ENCODE measurements at places on chromosomes 6 and 20.

- DNase-seq, result no peak
Observed at GRCh38 chr20:38951611-38952010, 10.5 kb upstream of the DHX35 start.

- DNase-seq, result no peak
Observed at GRCh38 chr20:32352121-32352720, 5.9 kb upstream of the ASXL1 start.

GRCh38 chr6:23403460-23403859 is 722.6 kb upstream of the NRSN1 start:
- no peak for DNase-seq

DNA sequence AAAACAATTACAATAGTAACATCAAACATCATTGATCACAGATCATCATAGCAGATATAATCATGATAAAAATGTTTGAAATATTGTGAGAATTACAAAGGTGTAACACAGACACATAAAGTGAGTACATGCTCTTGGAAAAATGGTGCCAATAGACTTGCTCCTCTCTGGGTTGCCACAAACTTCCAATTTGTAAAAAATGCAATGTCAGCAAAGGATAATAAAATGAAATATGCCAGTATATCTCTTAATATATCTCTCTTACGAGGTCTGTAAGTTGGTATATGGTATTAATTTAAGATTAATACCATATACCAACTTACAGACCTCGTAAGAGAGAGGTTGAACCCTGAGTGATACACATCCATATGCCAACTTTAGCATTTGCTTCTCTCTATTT is 13.4 kb upstream of the CST3 start:
- no peak for DNase-seq

- DNase-seq, result peak; percentile 47
Observed at GRCh38 chr20:37417617-37418467, 71.9 kb downstream of the SRC start.

GRCh38 chr20:37414224-37415035 is 68.5 kb downstream of the SRC start:
- peak; percentile 81 for DNase-seq

DNA sequence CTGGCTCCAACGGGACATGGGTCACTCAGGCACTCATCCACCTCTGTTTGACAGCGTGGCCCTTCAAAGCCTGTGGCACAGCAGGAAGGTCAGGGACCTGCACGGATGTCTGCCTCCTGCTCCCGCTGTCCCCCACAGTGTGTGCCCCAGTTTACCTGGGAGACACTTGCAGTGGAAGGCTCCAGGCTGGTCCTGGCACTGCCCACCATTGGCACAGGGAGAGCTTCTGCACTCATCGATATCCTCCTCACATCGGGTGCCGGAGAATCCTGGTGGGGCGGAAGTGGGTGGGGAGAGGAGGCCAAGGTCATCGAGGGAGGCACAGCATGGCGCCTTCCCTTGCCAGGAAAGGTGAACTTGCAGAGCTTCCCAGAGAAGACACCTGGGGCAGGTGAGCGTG is 6.9 kb downstream of the NOTCH4 start:
- no peak for DNase-seq

DNA sequence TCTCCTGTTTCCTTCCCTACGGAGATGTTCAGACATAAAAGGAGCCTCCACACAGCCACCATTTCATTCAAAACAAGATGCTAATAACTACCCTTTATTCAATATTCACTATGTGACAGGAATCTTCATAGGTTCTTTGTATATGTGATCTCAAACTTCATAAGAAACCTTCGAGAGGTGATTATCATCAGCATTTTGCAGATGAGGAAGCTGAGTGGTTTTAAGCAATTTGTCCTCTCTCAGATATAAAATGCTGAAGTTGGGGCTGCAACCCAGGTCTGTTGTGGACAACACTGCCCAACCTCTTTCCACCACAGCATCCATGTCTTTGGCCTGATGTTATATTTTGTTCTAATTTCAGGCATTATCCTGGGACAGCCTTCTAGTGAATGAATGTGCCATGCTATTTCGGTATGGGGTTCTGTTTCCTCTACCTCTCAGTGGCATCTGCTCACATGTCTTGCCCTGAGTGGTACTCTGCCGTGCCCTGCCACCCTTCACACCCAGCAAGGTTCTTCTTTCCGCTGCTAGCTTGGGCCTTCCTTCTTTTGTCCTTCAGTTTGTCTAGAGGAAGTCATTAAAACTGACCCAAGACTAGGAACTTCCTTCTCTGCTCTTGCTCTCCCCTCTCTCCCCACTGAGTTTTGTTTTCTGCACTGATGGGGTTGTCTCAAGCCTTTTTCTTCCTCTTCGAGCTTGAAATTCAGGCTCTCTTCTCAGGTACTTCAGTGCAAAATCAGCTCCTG is 300.9 kb upstream of the PRDM1 start:
- DNase-seq, result no peak

DNA sequence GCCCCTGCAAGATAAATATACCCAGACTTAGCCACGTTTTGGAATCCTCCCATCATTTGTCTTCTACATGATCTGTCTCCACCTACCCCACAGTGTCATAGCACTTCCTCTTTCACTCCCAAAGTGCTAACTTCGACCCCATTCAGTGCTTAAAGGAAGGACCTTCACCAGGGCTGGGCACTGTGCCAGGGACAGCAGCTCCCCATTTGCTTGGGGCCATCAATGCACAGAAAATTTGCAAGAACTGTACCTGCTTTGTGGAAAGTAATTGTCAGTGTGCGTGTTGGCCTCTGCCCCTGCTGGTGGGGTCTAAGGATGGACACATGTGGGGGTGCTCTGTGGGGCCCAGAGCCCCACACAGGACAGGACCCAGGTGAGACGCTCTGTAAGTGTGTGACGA is 5.2 kb upstream of the BPIFA2 start:
- no peak for DNase-seq

DNA sequence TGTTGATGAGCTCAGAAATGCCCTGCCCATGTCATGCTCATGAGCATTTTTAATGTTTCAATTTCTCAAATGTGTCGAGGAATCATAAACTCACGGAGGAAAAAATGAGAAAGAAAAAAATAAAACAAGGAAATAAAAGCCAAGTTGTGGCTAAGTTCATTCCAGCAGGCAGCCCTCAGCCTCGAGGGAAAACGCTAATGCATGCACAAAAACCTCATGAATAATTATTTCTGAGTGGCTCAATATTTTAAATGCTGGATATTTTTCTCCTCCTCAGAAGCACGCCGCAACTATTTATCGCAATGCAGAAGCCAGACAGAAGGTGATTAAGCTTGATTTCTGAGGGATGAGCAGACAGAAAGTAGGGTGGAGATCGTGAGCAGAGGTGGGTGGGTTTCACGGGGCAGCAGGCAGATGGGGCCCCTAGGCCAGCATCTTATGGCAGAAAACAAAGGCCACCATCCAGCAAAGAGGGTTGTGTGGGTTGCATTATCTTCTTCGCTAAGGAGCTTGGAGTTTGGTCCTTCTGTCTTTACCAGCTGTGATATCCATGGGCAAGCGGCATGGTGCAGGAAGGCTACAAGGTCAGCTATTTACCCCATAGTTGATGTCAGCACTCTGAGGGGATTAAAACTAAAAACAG is 151.5 kb upstream of the LRFN2 start:
- DNase-seq, result no peak

DNA sequence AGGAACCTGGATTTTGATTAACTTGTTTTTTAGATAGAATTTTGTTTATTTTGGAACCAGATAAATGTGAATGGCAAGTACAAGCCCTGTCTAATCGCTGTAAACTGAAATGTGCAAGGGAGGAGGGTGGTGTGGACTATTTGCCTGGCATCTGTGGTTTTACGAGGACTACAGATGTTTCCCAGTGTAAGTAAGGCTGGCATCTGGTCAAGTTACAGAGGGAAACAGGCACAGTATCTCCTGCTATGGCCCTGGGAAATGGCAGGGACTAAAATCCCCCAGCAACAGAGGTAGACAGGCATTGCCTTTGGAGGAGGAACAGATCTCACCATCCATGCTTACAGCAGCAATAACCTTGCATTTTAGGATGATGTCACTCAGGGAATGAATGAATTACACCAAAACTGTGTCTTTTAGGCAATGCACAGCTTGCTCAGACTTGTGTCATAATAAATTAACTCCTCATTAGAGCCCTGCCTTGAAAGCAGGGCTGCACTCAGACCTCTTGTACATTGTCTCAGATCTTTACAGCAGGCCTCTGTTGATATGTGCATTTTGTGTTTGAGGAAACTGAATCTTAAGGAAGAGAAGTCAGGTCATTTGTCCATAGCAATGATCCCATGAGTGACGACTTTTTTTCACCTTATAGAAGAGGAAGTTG is 96.2 kb downstream of the TCP11 start:
- no peak for DNase-seq

DNA sequence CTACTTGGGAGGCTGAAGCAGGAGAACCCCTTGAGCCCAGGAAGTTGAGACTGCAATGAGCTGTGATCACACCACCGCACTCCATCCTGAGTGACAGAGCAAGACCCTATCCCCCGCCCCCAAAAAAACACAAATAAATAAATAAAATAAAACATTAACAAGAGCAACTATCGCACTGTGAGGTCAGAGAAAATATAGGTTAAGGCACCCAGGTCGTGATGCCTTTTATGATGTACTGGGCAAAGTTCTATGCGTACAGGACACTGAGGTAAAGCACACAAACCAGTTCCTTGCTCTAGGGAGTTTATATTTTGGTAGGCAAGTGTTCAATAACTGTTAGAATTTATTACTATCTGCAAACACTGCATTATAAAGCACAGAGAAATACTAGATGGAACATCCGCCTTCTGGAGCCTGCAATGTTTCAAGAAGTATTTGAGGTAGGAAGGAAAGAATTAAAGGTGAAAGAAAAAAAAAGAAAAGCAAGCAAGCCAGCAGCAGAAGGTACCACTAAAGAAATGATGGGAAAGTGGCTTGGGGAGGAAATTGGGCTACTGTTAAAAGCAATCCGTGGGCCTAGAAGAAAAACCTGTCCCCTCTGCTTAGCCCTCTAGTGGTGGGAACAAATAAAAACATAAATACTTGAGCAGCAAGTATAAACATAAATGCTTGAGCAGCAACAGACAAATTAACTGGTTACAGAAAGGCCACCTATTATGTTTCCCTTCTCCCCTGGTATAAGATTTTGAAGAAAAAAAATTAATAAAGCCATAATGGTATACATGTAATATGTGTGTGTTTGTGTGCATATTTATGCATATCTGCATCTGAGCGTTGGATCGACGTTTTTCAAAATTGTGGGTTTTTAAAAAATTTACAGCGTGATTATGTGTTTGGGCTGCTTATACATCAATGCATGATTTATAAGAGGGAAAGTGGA is 128.0 kb downstream of the PHACTR1 start:
- peak; percentile 17 for DNase-seq

DNA sequence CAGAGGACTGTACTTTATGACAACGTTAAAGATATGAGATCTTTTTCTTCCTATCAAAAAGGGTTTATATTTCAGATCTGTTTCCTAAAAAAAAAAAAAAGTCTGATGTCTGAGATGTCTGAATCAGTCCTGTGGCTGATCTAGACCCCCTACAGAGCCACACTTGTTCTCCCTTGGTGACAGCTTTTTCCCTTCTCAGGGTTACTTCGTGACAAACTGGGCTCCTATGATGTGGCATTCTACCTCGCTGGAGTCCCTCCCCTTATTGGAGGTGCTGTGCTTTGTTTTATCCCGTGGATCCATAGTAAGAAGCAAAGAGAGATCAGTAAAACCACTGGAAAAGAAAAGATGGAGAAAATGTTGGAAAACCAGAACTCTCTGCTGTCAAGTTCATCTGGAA is 134.5 kb downstream of the SLC16A10 start:
- DNase-seq, result no peak

- no peak for DNase-seq
Observed at GRCh38 chr6:146868671-146869209, 270.0 kb downstream of the ADGB start.

DNA sequence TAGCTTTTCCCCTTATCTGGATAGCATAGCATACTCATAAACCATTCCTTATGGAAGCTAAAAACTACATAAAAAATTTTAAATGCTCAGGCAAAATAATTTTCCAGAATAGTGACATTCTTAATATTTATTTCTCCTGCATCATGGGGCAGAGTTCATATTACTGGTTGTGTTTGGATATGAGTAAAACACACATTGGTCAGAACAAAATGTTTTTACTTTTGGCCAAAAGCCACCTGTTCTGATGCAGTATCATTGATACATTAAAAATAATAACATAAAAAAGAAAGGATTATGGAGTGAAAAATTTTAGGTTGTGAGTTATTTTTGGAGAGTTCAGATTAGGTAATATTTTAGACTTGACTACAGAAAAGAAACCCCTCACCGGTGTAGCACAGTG is 33.6 kb downstream of the TRAM2 start:
- DNase-seq, result no peak

GRCh38 chr20:25453035-25453810 is 45.8 kb downstream of the GINS1 start:
- DNase-seq, result peak; percentile 24

GRCh38 chr6:139753198-139753861 is 378.9 kb upstream of the CITED2 start:
- peak; percentile 74 for DNase-seq

DNA sequence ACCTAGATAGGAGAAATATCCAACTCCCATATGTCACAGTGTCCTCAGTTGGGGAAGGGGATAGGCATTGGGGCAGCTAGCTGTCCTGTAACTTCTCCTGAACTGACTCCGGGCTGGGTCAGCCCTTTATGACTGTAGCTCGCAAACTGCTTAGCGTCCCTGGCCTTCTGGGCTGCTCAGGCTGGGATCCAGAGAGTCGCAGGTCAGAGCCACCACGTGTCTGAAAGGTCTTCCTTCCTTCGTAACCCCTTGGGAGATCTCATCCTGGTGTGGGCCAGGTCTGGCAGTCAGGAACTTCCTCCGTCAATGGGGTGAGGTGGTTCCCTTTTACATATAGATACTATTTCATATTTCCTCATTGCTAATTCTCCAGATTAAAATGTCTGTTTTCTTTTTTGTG is 28.8 kb upstream of the HINT3 start:
- no peak for DNase-seq

- no peak for DNase-seq
Observed at GRCh38 chr20:48295966-48296421, 510.7 kb upstream of the SULF2 start.

- DNase-seq, result no peak
Observed at GRCh38 chr6:55388211-55388610, 60.9 kb downstream of the GFRAL start.

- no peak for DNase-seq
Observed at GRCh38 chr20:53161473-53161872, 189.3 kb downstream of the TSHZ2 start.
